RPMI7951 (cell line): ENCODE measurements at places on chromosomes 1 and 21. TPM values are rescaled to one million over a fixed set of nuclear protein-coding genes. Genes with fewer than 3 reads are reported as not detected.

- DNase-seq = no peak
Observed at GRCh38 chr1:200274116-200274515, 135.7 kb downstream of the ZNF281 start.

GRCh38 chr1:160978510-160978927 lies 23.9 kb upstream of the ITLN2 start:
- DNase-seq = no peak

SDC3 gene
- 27.3 and 35.3 TPM in 2 replicates for total RNA-seq

- DNase-seq = no peak
Observed at GRCh38 chr1:109765483-109765815, 1.7 kb upstream of the EPS8L3 start.

LPAR3 gene
- 0.72 and 1.3 TPM in 2 replicates for total RNA-seq

NFASC gene
- 6.0 and 6.8 TPM in 2 replicates for total RNA-seq

DNA sequence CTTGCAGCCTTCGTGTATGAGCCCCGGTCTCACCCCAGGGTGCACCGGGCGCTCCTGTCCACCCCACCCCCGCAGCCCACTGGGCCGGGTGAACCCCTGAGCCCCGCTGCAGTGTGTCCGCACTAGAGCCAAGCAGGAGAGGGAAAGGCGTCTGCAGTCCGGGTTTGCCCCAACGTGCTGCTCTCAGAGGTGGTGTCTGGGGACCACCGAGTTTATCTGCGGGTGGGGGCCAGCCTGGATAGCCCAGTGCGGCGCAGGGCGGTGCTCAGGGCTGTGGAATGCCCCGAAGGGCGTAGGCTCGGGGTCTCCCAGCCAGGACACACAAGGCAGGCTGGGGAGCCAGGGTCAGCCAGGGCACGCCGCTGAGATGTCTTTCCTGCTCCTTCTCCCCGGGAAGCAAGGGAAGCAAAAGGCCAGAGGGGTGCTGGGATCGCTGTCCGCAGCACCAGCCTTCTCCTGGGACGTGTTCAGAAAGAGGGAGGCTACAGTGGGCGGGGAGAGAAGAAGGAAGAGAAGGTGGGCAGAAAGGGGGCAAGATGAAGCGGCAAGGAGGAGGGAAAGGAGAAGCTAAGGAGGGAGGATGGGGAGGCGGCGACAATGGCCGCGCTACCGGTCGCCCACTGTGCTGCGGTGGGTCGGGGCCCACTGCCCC lies 56.6 kb downstream of the MAB21L3 start:
- DNase-seq = no peak

CNTN2 gene
- not detected in 2 replicates for total RNA-seq

TMEM81 gene
- total RNA-seq = 1.8 and 2.0 TPM in 2 replicates

GRCh38 chr1:10909697-10910680 lies 102.5 kb upstream of the TARDBP start:
- DNase-seq = peak; percentile 24
